ENCODE measurements at places on chromosomes 6 and 20.

- no peak for DNase-seq
Observed at GRCh38 chr6:20377623-20378265, 23.9 kb upstream of the E2F3 start.

DNA sequence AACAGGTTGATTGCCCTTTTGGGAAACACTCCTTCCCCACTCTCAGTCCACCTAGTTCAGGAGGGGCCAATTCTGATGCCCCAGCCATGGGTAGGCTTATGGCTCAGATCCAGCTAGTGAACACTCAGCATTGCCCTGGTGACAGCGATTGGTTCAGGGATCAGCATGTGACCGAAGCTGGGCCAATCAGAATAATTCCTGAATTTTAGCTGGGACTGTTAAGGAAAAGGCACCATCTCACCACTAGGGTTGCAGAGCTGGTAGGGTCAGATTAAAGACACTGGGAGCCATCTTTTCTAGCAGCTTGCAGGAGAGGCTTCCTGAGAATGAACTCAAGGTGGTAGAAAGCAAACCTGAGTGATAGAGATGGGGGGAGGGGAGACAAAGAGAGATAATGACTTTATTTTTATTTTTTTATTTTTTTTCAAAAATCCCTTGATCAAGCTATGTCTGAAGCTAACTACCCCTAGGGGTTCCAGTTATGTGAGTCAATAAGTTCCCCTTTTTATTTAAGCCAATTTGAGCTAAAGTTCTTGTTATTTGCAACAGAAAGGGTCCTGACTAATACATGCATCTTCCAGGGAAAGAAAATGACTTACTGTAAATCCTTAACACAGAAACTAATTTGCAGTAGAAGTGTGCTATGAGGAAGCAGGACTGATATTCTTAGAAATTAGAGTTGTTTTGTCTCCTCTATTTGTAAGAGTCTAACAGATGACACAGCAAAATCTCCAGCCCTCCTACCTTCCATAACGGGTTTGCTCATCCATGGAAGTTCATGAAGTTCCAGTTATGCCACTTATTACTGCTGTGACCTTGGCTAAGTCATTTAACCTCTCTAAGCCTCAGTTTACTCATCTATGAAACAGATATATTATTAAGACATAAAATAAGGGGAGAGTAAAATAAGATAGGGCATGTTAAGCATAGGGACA, 44.7 kb downstream of the EYA2 start:
- DNase-seq: no peak

DNA sequence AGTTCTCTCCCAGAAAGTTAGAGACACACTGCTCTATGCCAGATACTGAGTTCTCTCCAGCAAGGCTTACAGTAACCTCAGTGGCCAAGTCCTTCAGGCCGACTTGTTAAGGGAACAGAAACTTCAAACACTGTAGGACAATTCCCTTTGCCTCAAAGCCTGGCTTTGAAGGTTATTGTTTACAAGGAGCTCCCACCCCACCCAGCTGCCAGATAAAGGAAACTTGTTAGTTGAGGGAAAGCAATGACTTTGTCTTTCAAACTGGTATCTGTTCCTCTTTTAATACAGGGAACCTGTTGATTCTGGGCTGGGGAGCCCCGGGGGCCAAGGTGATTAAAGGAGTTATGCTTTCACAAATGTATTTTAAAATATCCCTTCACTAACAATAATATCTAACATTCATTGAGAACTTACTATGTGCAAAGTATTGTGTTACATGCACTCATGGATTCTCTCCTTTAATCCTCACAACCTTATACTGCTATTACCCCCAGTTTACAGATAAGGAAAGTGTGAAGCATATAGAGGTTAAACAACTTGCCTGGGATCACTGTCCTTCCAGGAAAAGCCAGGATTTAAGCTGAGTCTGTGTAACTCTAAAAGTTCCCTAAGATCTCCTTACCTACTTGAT, 27.6 kb upstream of the CDKN1A start:
- DNase-seq: no peak

GRCh38 chr6:164845773-164846172, 463.6 kb downstream of the C6orf118 start:
- no peak for DNase-seq

GRCh38 chr6:28727559-28728211, 196.1 kb downstream of the TRIM27 start:
- no peak for DNase-seq

- DNase-seq: no peak
Observed at GRCh38 chr6:83879746-83880145, 20.3 kb downstream of the CYB5R4 start.

GRCh38 chr6:46917002-46917545, 4.7 kb downstream of the ADGRF5 start:
- DNase-seq: no peak
